Body of pancreas (tissue), 4 donors: ENCODE measurements at places on chromosomes 7 and 10.

DNA sequence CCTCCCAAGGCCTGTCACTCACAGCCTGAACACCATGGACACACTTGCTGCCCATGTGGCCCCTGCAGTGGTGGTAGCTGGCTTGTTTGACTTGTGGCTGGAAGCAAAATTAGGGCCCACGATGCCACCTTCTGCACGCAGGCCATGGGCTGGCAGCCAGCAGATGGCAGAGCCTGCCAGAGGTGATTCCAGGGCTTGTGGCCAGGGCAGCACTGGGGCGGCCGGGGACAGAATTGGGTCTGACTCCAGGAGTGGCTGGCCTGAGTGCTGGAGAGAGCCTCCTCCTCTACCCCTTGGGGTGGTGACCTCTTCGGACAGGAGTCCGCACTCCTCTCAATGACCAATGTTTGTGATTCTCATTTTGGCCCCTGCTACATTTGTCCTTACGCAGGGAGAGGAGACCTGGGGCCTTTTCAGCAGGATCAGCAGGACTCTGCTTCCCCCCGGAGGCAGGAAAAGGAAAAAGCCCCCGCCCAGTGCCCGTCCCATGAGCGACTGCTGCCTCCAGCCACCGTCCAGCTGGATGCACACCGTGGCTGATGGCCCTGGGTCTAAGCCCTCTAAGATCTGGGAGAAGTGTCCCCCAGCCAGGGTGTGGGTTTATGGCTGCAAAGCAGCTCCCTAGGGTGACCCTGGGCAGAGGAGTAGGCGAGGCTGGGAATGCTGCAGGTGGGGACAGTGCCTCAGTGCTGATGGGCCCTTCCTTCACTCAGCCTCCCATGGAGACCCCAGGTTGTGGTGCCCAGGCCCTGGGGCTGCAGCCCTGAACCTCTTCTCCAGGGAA, 26.5 kb downstream of the DNAJB12 start:
- peak overlapping the region; percentile 87 for H3K27ac ChIP-seq
- no peaks in the 10 kb centered on the region for H3K27me3 ChIP-seq
- H3K4me3 ChIP-seq: no peak overlapping the region
- peaks cover 80% of the 10 kb centered on the region for H3K4me1 ChIP-seq
- DNase-seq: peak; percentile 77

GRCh38 chr10:133261726-133262325, 14.8 kb downstream of the ADAM8 start:
- peak; percentile 94 for DNase-seq
- peak overlapping the region; percentile 52 for H3K4me3 ChIP-seq
- no peaks in the 10 kb centered on the region for H3K27me3 ChIP-seq

DNA sequence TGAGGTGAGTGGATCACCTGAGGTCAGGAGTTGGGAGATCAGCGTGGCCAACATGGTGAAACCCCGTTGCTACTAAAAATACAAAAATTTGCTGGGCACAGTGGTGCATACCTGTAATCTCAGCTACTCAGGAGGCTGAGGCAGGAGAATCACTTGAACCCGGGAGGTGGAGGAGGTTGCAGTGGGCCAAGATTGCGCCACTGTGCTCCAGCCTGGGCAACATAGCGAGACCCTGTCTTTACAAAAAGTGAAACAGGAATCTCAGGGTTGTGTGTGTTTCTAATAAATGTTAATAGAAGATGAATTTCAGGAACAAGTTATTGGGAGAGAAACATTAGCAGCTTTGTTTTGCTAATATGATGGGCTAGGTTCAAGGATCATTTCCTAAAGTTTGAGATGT, 19.9 kb downstream of the PPP2R2D start:
- DNase-seq: no peak
- peaks cover 12% of the 10 kb centered on the region for H3K4me1 ChIP-seq
- no peak overlapping the region for H3K4me3 ChIP-seq
- H3K27me3 ChIP-seq: no peaks in the 10 kb centered on the region

- H3K27ac ChIP-seq: no peak overlapping the region
- no peak for DNase-seq
- H3K4me3 ChIP-seq: no peak overlapping the region
- H3K4me1 ChIP-seq: no peaks in the 10 kb centered on the region
These were observed 20.7 kb upstream of the ZNF212 start for GRCh38 chr7:149218469-149219420.

DNA sequence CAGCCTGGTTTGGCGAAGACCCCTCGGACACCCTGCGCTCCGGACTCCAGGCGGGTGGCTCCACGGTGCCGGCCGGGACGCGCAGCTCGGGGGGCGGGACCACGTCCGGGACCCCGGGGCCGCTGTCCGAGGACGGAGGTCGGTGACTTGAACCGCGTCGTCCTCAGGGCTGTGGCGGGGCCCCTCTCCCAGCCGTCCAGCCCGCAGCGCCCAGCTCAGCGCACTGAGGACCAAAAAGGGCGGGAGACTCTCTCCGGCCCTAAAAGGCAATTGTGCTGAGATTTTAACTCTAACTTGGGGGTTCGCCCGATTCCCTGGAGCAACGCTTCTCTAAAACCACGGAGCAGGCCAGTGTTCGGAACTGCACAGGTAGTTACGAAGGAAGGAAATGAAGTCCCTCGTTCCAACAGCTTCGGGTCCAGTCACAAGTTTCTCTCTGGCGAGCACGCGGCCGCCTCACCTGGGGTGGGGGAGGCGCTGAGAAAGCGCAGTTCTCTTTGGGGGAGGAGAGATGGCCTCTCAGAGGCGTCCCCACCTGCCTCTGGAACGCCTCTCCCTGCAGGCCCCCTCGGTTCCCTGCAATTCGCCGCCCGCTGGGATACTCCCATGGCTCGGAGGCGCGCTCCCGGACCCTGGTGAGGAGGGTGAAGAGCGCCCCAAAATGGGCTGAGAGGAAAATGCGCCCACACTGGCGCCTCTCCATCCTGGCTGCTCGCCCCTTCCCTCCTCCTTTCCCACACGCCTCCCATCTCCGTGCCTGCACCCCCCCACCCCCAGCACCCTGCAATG, 352.7 kb downstream of the DNAJB6 start:
- H3K27ac ChIP-seq: no peak overlapping the region
- DNase-seq: no peak
- peaks cover 32% of the 10 kb centered on the region for H3K4me1 ChIP-seq
- H3K36me3 ChIP-seq: no peaks in the 10 kb centered on the region
- H3K27me3 ChIP-seq: peaks cover 8% of the 10 kb centered on the region

- H3K27ac ChIP-seq: no peak overlapping the region
- no peaks in the 10 kb centered on the region for H3K4me1 ChIP-seq
- no peaks in the 10 kb centered on the region for H3K36me3 ChIP-seq
- no peaks in the 10 kb centered on the region for H3K27me3 ChIP-seq
These were observed 55.7 kb downstream of the CUBN start for GRCh38 chr10:17073725-17074540.

- no peak overlapping the region for H3K4me3 ChIP-seq
- no peak for DNase-seq
- H3K27ac ChIP-seq: no peak overlapping the region
- H3K27me3 ChIP-seq: no peaks in the 10 kb centered on the region
These were observed 25.6 kb downstream of the ANKMY2 start for GRCh38 chr7:16619979-16620408.

DNA sequence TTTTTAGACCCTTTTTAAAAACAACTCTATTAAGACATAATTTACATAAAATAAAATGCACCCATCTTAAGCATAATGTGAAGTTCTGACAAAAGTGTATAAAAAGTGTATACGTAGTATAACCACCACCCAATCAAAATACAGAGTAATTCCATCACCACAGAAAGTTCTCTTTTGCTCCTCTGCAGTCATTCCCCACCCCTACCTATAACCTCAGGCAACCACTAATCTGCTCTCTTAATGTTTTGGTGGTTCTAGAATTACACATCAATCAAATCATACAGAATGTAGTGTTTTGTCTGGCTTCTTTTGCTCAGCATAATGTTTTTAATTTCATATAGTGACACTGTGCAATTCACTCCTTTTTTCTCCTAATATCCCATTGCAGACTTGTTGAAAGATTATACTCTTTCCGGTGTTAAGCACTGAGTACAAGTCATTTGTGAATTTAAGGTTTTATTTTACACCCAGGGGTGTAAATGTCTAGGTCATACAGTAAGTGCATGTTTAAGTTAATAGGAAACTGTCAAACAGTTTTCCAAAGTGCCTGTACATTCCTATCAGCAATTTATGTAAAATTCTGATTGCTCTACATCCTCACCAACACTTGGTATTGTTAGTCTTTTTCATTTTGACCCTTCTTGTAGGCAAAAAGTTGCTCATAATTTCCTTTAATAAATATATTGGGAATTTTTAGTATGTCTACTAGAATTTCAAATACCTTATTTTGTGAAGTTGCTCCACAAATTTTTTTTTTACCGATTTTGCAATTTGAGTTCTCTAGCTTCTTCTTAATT, 86.3 kb downstream of the ZFAND4 start:
- no peaks in the 10 kb centered on the region for H3K27me3 ChIP-seq
- no peaks in the 10 kb centered on the region for H3K36me3 ChIP-seq

GRCh38 chr7:25218191-25218590, 10.1 kb downstream of the NPVF start:
- no peaks in the 10 kb centered on the region for H3K27me3 ChIP-seq
- no peaks in the 10 kb centered on the region for H3K36me3 ChIP-seq
- no peak overlapping the region for H3K27ac ChIP-seq
- H3K4me1 ChIP-seq: no peaks in the 10 kb centered on the region

- H3K36me3 ChIP-seq: no peaks in the 10 kb centered on the region
- H3K27me3 ChIP-seq: no peaks in the 10 kb centered on the region
- no peak for DNase-seq
- peaks cover 5% of the 10 kb centered on the region for H3K4me1 ChIP-seq
- no peak overlapping the region for H3K27ac ChIP-seq
These were observed 68.8 kb upstream of the IFRD1 start for GRCh38 chr7:112381311-112382091.

DNA sequence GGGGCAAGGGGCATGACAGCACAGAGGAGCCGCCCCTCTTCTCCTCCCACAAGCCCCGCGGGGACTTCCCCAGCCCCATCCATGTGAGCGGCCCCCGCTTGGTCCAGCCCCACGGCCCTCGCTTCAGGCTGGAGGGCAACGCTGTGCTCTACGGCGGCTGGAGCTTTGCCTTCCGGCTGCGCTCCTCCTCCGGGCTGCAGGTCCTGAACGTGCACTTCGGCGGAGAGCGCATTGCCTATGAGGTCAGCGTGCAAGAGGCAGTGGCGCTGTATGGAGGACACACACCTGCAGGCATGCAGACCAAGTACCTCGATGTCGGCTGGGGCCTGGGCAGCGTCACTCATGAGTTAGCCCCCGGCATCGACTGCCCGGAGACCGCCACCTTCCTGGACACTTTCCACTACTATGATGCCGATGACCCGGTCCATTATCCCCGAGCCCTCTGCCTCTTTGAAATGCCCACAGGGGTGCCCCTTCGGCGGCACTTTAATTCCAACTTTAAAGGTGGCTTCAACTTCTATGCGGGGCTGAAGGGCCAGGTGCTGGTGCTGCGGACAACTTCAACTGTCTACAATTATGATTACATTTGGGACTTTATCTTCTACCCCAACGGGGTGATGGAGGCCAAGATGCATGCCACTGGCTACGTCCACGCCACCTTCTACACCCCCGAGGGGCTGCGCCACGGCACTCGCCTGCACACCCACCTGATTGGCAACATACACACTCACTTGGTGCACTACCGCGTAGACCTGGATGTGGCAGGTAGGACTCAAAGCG, 5.1 kb downstream of the AOC1 start:
- H3K36me3 ChIP-seq: no peaks in the 10 kb centered on the region
- H3K4me1 ChIP-seq: no peaks in the 10 kb centered on the region
- H3K27ac ChIP-seq: no peak overlapping the region
- DNase-seq: no peak
- no peaks in the 10 kb centered on the region for H3K27me3 ChIP-seq
- H3K4me3 ChIP-seq: no peak overlapping the region

DNA sequence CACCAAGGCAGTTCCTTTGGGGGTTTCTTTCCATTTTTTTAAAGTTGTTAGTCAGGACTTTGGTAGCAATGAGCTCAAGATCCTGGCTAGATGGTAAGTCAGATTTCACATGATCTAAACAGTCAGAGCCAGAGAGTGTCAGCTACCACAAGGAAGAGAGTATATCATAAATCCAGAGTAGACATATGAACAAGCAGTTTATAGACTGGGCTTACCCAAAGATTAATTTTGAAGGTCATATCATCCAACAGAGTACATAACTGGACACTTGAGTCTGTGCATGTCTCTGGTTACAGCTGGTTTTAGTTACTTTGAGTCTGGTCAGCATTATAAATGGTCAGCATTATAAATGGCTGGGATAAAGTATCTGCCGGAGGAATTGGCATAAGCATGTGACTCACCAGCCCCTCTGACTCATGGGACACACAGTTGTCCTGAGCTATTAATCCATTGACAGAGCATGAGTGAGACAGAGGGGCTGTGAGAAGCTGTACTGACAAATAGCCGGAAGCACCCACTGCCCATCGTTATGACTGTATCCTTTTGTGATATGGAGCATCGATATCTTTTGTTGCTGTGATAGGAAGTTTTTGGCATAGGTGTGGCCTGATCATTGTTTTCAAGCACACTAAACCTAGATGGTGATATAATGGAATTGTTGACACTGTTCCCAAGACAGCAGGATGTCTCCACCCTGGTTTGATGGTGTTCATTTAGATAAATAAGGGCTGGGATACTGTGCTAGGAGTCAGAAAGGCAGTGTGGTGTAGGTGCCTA, 19.3 kb downstream of the PPP1R3C start:
- no peak overlapping the region for H3K27ac ChIP-seq
- H3K4me1 ChIP-seq: peaks cover 13% of the 10 kb centered on the region
- no peaks in the 10 kb centered on the region for H3K36me3 ChIP-seq
- H3K4me3 ChIP-seq: no peak overlapping the region
- DNase-seq: no peak

GRCh38 chr10:53675177-53675576, 902.6 kb upstream of the MBL2 start:
- H3K4me3 ChIP-seq: no peak overlapping the region
- H3K36me3 ChIP-seq: no peaks in the 10 kb centered on the region
- H3K27ac ChIP-seq: no peak overlapping the region
- no peaks in the 10 kb centered on the region for H3K4me1 ChIP-seq
- DNase-seq: no peak
- H3K27me3 ChIP-seq: no peaks in the 10 kb centered on the region

DNA sequence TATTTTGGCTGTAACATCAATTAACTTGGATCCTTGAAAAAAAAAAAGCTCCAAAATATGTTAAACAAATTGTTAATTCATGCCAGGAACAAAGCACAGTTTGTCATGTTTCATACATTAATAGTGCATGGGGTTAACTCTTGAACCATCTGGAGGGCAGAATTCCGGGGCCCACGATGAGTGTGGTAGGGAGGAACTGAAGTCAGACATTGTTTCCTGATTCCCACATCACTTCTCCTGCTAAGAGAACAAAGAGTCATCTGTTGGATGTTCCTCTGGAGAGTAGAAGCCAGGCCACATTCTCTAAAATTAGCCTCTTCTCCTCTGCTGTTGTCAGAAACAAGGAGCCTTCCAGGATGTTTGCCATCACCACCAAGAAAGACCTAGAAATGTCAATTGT, 54.6 kb downstream of the TMEM178B start:
- H3K27me3 ChIP-seq: no peaks in the 10 kb centered on the region
- H3K27ac ChIP-seq: no peak overlapping the region
- no peak for DNase-seq
- no peaks in the 10 kb centered on the region for H3K36me3 ChIP-seq

DNA sequence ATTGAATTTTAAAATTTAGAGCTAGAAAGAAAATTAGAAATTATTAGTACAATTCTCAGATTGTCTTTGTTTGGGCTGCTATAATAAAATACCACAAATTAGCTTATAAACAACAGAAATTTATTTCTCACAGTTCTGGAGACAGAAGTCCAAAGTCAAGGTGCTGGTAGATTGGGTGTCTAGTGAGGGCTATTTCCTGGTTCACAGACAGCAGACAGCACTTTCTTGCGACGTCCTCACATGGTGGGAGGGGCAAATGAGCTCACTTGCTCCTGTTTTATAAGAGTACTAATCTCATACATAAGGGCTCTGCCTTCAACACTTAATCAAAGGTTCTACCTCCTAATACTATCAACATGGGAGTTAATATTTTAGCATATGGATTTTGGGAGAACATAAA, 134.1 kb downstream of the MDFIC start:
- H3K27ac ChIP-seq: no peak overlapping the region
- DNase-seq: no peak
- H3K27me3 ChIP-seq: no peaks in the 10 kb centered on the region
- no peaks in the 10 kb centered on the region for H3K36me3 ChIP-seq
- H3K4me1 ChIP-seq: no peaks in the 10 kb centered on the region
